ENCODE measurements at places on chromosomes 1 and 21.

DNA sequence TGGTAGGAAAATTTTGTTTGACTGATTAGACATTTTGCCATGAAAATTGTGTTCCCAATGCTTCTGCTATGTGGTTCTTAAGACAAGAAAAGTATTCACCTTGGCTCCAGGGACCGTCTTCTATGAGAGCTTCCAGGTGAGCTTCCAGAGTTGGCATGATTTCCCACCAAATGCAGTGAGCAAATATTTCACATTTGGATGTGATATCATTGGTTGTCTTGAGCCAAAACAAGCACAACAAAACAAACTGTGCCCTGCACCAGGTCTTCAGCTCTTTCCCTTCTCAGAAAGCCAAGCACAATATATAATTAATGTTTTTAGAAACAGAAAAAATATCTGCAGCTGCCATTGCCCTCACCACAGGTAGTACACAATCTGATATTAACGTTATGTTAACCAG lies 1009.0 kb downstream of the PLA2G4A start:
- no peak overlapping the region for H3K4me3 ChIP-seq
- H3K4me1 ChIP-seq = no peaks in the 10 kb centered on the region
- H3K27ac ChIP-seq = no peak overlapping the region
- no peaks in the 10 kb centered on the region for H3K36me3 ChIP-seq

DNA sequence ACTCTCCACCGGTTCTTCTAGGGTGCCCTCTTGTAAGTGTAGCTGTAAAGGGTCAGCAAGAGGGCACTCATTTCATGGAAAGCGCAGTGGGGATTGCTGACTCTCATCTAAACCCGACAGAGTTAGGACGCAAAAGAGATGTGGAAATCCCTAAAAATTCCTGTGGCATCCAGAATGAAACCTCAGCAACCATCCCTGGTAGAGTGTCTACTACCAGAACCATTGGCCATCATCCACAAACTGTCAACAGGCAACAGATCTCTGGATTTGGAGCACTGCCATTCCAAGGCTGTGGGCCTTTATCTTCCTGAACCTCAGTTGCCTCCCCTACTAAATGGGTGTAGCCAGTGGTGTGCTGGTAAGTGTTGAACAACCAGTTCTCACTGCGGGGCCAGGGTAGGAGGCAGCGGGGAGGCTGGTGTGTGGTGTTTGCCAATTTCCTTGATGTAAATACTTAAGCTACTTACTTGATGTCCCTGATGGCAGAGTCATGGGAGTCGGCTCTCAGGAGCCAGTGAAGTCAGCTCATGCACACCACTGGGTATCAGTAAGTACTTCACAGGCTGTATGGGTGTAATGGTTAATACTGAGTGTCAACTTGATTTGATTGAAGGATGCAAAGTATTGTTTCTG lies 195.8 kb downstream of the KAZN start:
- no peaks in the 10 kb centered on the region for H3K36me3 ChIP-seq
- no peak overlapping the region for H3K4me3 ChIP-seq
- H3K4me1 ChIP-seq = no peaks in the 10 kb centered on the region

GRCh38 chr1:205312866-205313562 lies 8.5 kb downstream of the NUAK2 start:
- no peaks in the 10 kb centered on the region for H3K27me3 ChIP-seq
- peak overlapping the region; percentile 81 for H3K4me3 ChIP-seq
- H3K4me1 ChIP-seq = peaks cover 79% of the 10 kb centered on the region
- DNase-seq = no peak

DNA sequence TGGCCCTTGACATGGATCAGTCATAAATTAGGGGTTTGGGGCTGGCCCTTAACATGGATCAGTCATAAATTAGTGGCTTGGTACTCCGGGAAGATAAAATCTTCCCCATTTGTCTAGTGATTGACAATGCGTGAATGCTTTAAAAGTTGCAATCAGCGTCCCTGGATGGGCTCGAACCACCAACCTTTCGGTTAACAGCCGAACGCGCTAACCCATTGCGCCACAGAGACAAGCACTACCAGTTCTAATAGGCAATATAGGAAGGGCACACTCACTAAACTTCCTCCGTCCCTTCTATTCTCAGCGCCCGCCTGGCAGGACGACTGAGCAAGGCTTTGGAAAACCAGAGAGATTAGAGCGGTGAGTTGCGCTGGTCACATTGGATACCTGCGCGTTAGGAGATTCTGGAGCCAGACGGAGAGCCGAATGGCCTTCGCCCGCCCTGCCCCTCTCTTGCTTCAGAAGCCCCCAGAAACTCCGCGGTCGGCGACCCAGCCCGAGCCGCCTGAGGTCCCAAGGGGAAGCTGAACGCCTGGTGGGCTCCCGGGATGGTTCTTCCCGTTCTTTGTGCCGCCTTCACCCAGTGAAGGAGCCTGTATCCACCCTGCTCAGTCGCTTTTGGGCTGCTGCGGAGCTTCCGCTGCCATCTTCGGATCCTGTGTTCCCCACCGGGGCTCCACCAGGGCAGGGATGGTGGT lies 235.9 kb downstream of the FAM72C start:
- H3K27ac ChIP-seq = no peak overlapping the region
- H3K4me1 ChIP-seq = no peaks in the 10 kb centered on the region
- no peaks in the 10 kb centered on the region for H3K36me3 ChIP-seq
- peak; percentile 16 for DNase-seq
- peak overlapping the region; percentile 43 for H3K4me3 ChIP-seq

DNA sequence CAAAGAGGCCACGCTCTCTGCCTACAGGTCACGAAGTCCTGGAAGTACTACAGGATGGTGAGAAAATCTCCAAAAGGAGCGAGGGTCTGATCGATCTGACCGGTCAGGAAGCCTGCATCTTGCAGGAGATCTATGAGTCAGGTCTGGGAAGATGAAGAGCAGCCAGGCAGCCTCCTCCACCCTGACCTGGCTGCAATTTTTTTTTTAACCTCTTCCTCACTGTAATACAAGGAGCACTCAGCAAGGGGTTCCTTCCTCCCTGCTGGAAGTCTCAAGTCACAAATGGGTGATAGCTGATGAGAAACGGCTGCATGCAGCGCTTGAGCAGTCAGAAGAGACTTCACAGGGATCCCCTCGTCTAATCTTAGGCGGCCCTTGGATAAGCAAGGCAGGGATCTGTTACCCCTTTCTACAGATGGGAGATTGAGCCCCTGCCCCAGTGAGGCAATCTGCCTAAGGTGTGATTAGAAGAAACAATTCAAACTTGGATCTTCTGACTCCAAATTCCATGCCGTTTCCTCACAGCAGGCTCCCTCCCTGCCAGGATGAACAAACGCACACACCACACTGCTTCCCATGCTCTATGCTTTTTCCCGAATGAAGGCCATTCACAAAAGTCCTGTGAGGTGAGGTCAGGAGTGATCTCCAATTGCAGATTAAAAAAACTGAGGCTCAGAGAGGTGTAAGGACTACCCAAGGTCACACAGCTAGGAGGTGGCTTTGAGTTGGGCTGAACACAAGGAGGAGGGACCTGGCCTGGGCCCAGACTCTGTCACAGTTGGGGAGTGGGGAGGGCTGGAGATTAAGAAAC lies 48.3 kb downstream of the ECE1 start:
- DNase-seq = no peak
- peaks cover 54% of the 10 kb centered on the region for H3K36me3 ChIP-seq
- peaks cover 6% of the 10 kb centered on the region for H3K4me1 ChIP-seq
- H3K27me3 ChIP-seq = no peaks in the 10 kb centered on the region
- no peak overlapping the region for H3K4me3 ChIP-seq

DNA sequence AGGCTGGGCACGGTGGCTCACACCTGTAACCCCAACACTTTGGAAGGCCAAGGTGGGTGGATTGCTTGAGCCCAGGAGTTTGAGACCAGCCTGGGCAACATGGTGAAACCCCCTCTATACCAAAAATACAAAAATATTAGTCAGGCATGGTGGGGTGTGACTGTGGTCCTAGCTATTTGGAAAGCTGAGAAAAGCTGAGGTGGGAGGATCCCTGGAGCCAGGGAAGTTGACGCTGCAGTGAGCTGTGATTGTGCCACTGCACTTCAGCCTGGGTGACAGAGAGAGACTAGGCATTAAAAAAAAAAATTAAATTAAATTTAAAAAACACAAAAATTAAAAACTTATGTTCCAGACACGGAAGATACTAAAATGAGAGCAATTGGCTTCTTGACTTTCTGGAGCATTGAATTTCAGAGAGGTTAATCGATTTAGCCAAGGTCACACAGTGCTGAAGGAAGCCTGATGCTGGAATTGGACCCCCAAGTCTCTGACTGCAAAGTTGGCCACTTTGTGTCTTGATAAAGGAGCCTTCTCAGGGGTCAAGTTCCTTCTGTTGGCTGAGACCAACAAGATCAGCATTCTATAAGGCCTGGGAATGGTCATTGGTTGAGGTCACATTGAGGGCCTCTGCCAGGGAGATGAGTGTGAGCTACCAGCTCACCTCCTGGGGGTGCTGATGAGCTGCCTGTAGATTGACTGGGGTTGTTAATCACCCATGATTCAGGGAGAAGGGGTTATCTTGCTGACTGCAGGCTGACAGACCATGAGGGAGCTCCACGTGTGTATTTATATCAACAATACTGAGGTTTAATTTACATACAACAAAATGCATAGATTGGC lies 54.3 kb downstream of the RPS6KA1 start:
- no peak overlapping the region for H3K27ac ChIP-seq
- no peaks in the 10 kb centered on the region for H3K36me3 ChIP-seq
- H3K27me3 ChIP-seq = no peaks in the 10 kb centered on the region
- H3K4me1 ChIP-seq = peaks cover 40% of the 10 kb centered on the region
- no peak overlapping the region for H3K4me3 ChIP-seq

DNA sequence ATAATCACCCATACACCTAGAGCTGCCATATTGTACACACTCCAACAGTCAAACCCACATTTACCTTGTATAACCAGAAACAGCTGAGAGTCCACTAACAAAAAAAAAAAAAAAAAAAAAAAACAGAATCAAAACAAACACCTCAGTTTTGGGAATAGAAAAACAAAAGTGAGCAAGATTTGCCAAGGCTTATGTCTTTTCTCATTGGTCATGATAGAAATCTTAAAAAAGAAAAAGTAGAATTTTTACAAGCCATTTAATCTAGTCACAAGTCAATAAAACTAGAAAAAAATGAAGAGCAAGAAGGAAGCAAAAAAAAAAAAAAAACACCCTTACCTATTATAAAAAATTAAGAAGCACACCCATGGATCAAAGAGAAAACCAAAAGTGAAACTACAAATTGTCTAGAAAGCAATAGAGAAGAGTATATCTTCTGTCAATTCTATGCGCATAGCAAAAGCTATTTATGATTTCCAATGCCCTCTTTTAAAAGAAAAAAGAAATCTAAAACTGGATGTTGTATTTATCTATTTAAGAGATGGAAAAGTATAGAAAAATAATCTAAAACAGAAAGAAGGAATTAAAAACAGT lies 113.2 kb upstream of the GALNT2 start:
- H3K27me3 ChIP-seq = peaks cover 3% of the 10 kb centered on the region
- peaks cover 12% of the 10 kb centered on the region for H3K4me1 ChIP-seq
- DNase-seq = no peak

DNA sequence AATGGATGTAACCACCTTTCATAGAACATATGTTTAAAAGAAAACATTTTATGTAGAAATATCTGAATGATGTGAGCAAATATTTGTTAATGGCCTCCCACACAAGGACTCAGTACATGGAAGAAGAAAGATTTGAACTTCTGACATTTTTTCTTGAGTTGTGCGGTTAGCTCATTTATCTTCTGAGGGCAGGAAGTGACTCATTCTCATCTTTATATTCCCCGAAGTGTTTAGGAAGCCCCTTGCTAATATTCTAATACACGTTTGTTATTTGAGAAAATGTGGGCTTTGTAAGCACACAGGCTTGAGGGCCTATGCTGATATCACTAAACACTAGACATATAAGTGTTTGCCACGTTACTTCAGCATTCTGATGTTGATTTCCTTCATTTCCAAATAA lies 392.5 kb upstream of the PTBP2 start:
- no peak for DNase-seq
- no peaks in the 10 kb centered on the region for H3K27me3 ChIP-seq
- no peaks in the 10 kb centered on the region for H3K36me3 ChIP-seq
- H3K4me3 ChIP-seq = no peak overlapping the region
- H3K27ac ChIP-seq = no peak overlapping the region

GRCh38 chr1:219544163-219544846 lies 68.6 kb downstream of the ZC3H11B start:
- H3K4me1 ChIP-seq = no peaks in the 10 kb centered on the region
- DNase-seq = no peak
- H3K27ac ChIP-seq = no peak overlapping the region
- H3K27me3 ChIP-seq = no peaks in the 10 kb centered on the region
- H3K4me3 ChIP-seq = no peak overlapping the region
- no peaks in the 10 kb centered on the region for H3K36me3 ChIP-seq

DNA sequence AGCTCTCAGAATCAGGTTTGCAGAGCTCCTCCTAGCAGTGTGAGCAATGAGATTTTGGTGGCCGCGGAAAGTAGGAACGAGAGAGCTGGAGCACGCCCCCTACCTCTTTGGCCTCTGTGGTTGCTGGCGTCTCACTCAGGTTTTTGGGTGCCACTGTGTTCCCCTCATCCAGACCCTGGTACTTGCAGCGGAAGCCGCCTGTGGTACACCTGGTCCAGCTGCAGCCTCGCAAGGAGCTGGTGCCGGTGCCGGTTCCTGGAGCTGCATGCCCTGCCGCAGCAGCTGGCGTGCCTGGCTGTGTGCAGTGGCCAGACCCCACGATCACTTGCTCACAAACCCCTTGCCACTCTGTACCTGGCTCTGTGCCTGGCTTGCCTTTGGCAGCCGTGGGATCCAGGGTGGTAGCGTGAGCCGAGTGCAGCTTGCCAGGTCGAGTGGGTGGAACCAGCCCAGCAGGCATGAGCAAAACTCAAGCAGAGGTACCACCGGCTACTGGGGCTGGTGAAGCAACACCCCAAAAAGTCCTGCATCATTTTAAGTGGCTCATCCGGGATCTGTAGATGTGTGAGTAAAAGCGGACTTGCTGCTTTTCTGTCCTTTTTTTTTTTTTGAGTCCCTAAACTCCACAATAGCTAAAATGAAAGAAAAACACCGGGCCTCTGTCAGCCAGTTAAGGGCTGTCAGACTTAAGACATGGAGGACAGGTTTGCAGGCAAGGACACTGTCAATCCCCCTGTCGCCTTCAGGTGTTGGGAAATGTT lies 844.9 kb downstream of the KCNT2 start:
- no peaks in the 10 kb centered on the region for H3K4me1 ChIP-seq
- H3K27ac ChIP-seq = no peak overlapping the region
- H3K27me3 ChIP-seq = no peaks in the 10 kb centered on the region
- H3K36me3 ChIP-seq = no peaks in the 10 kb centered on the region
- H3K4me3 ChIP-seq = no peak overlapping the region

GRCh38 chr1:61226791-61227567 lies 144.6 kb downstream of the NFIA start:
- H3K4me1 ChIP-seq = no peaks in the 10 kb centered on the region
- peaks cover 3% of the 10 kb centered on the region for H3K27me3 ChIP-seq
- no peak overlapping the region for H3K4me3 ChIP-seq
- no peak overlapping the region for H3K27ac ChIP-seq
- H3K36me3 ChIP-seq = no peaks in the 10 kb centered on the region

Measured in activated CD4-positive, alpha-beta memory T cell treated with anti-CD3 and anti-CD28 coated beads for 36 hours (primary cell).